Stimulated activated naive B cell treated with anti-CD40 and anti-IgM and Interleukin-4, amounts not matched to agents 10 μg/mL and 1 μg/mL and 100 μg/mL, for 72 hours (primary cell): ENCODE measurements at places on chromosomes 3 and 15.

DNA sequence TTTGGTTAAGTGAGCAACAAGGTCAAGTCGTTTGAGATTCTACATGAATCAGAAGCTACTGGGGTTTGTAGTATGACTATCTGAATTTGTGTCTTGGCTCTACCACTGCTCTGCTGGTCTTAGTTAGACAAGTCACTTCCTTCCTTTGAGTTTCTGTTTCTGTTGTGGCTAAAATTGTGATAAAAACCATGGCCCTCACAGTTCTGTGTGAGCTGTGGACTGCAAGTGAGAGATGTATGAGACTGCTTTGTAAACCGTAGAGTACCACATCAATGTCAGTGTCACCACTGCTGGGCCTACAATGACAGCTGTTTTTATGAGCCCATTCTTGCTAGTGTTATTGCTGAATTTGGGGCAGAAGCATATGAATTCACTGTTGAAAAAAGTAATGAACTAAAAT is 32.7 kb downstream of the RARB start:
- no peak for DNase-seq
- H3K4me3 ChIP-seq: no peak overlapping the region
- H3K27me3 ChIP-seq: no peaks in the 10 kb centered on the region
- H3K36me3 ChIP-seq: no peaks in the 10 kb centered on the region
- H3K27ac ChIP-seq: no peak overlapping the region

DNA sequence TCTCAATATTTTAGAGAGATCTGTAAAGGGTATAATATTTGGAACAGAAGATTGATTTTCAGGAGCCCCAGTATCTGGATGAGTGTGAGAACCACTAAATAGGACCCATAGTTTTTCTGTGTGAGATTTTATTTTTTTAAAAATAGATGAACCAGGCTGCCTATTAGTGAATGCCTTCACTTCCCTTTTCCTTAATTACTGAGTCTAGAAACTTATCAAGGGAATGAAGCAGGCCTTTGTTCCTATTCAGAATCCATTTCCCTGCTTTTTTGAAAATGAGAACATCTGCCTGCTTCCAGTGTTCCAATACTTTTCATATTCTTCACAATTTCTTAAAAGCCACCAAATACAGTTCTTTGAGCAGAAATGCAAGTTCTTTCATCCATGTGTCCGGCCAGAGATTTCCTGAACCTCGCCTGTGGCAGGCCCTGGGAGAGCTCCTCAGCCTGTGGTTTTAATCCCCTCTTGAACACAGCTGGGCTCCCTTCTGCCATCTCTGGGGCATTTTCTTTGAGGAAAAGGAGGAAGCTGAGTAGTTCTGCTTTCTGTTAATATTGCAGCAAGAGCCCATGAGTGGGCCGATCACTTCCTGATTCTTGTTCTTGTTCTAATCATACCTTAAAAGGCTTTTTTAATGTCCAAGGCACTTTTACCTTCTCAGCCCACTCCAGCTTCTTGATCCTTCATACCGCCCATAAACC is 4.7 kb downstream of the EHD4 start:
- H3K4me1 ChIP-seq: peaks cover 45% of the 10 kb centered on the region
- peaks cover 44% of the 10 kb centered on the region for H3K36me3 ChIP-seq
- H3K27ac ChIP-seq: peak overlapping the region; percentile 96
- DNase-seq: peak; percentile 53
- H3K27me3 ChIP-seq: no peaks in the 10 kb centered on the region

- peaks cover 6% of the 10 kb centered on the region for H3K27me3 ChIP-seq
- no peak overlapping the region for H3K4me3 ChIP-seq
- H3K27ac ChIP-seq: no peak overlapping the region
Observed at GRCh38 chr3:10336761-10337160, 15.8 kb upstream of the SEC13 start.

- no peaks in the 10 kb centered on the region for H3K36me3 ChIP-seq
- H3K4me3 ChIP-seq: no peak overlapping the region
- no peaks in the 10 kb centered on the region for H3K4me1 ChIP-seq
- no peak overlapping the region for H3K27ac ChIP-seq
Observed at GRCh38 chr3:45355351-45355750, 33.0 kb upstream of the LARS2 start.

- H3K4me1 ChIP-seq: peaks cover 2% of the 10 kb centered on the region
- DNase-seq: no peak
- no peaks in the 10 kb centered on the region for H3K36me3 ChIP-seq
- no peak overlapping the region for H3K27ac ChIP-seq
- no peak overlapping the region for H3K4me3 ChIP-seq
Observed at GRCh38 chr15:66641485-66642315, 60.3 kb upstream of the SMAD6 start.

DNA sequence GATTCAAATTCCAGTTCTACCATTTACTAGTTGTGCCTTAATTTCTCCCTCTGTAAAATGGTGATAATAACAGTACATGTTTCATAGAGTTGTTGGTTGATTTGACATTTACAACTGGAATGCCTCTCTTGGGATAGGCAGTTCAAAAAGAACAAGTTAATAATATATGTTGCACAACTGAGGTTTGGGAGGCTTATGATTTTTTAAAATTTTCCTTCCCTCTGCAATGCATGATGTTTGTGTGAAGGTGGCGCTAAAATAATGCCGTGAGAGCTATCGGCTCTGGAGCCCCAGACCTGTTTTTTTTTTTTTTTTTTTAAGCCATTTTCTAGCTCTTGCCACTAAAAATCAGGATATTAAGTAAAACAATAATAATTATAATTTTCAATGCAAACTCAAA is 18.6 kb downstream of the DNAJB11 start:
- no peak for DNase-seq
- H3K4me1 ChIP-seq: no peaks in the 10 kb centered on the region
- peaks cover 16% of the 10 kb centered on the region for H3K36me3 ChIP-seq
- no peak overlapping the region for H3K27ac ChIP-seq
- H3K27me3 ChIP-seq: no peaks in the 10 kb centered on the region
- H3K4me3 ChIP-seq: no peak overlapping the region

- no peaks in the 10 kb centered on the region for H3K27me3 ChIP-seq
- H3K4me3 ChIP-seq: no peak overlapping the region
- no peaks in the 10 kb centered on the region for H3K36me3 ChIP-seq
- DNase-seq: no peak
- no peak overlapping the region for H3K27ac ChIP-seq
Observed at GRCh38 chr15:35929740-35930444, 383.9 kb upstream of the DPH6 start.
